ENCODE measurements at places on chromosomes 3 and 15. TPM values are rescaled to one million over a fixed set of nuclear protein-coding genes. Genes with fewer than 3 reads are reported as not detected.
A peak's percentile ranks its signal among the peaks of the same experiment; 100 is the strongest.

DNA sequence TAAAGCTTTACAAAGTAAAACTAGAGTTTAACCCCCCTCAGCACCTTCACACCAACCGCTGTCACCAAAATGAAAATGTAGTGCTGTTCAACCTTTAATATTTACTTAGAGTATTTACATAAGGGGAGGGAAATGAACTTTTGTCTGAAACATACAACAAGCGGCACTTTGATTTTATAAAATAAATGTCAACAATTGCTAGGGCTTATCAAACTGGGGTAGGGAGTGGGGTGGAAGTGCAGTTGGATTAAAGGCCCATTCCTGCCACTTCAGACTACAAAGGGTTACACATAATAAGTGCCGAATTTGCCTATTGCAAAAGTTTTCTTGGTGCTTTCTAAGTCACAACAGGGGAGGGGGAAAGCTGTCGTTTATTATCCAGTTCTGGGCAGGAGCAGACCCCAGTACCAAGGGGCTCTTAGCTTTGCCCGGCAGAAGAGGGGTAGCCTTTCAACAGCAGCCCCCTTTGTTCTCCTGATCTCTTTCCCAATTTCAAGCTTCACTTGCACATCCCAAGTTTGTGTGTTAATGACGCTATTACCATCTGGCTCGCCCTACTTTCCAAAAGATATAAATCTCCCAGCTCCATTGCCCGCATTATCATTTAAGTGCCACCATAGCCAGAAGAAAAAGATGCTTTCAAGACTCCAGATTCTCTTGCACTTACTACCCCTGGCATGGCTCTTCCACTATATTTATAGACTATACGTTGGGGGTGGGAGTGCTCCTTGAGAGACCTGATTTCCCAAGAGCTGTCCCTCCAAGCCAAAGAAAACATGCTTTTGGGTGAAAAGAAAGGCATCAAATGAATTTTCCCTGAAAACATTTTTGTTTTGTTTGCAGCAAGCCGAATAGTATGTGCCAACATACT, 17.0 kb downstream of the SOX2 start:
- no peak overlapping the region for H3K4me3 ChIP-seq
- peaks cover 14% of the 10 kb centered on the region for H3K4me1 ChIP-seq
- peaks cover 52% of the 10 kb centered on the region for H3K27me3 ChIP-seq
- no peak for DNase-seq

- peak; percentile 37 for DNase-seq
- peaks cover 5% of the 10 kb centered on the region for H3K36me3 ChIP-seq
- H3K4me1 ChIP-seq = peaks cover 78% of the 10 kb centered on the region
- no peak overlapping the region for H3K27ac ChIP-seq
Observed at GRCh38 chr15:70096215-70097062, 1.3 kb downstream of the TLE3 start.

DNA sequence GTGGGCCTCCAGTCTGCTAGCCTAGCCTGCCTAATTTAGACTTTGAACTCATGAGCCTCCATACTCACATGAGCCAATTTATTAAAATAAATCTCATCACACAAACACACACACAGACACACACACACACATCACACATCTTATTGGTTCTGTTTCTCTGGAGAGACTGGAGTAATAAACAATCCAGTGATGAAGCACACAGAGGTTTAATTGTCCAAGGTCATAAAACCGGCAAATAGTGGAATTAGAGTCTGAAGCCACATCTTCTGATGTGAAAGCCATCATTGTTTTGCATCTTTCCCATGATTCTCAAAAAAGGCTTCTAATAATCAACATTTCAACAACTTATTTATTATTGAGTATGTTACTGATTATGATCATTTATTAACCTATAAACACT, 249.4 kb upstream of the KCNH8 start:
- DNase-seq = no peak
- no peaks in the 10 kb centered on the region for H3K36me3 ChIP-seq
- no peak overlapping the region for H3K4me3 ChIP-seq

- H3K4me3 ChIP-seq = no peak overlapping the region
- H3K27ac ChIP-seq = no peak overlapping the region
- no peak for DNase-seq
- H3K27me3 ChIP-seq = no peaks in the 10 kb centered on the region
Observed at GRCh38 chr15:77853910-77854309, 221.2 kb upstream of the LINGO1 start.

- no peak for DNase-seq
- H3K27me3 ChIP-seq = no peaks in the 10 kb centered on the region
Observed at GRCh38 chr3:94561094-94561493, 498.2 kb downstream of the NSUN3 start.

GRCh38 chr3:186788482-186789370, 5.3 kb downstream of the EIF4A2 start:
- H3K27ac ChIP-seq = peak overlapping the region; percentile 7
- H3K27me3 ChIP-seq = no peaks in the 10 kb centered on the region
- peaks cover 78% of the 10 kb centered on the region for H3K36me3 ChIP-seq
- H3K4me1 ChIP-seq = peaks cover 18% of the 10 kb centered on the region

- no peaks in the 10 kb centered on the region for H3K4me1 ChIP-seq
- no peak overlapping the region for H3K27ac ChIP-seq
- no peaks in the 10 kb centered on the region for H3K27me3 ChIP-seq
- no peak for DNase-seq
- H3K36me3 ChIP-seq = peaks cover 27% of the 10 kb centered on the region
Observed at GRCh38 chr3:67524046-67524445, 130.4 kb downstream of the SUCLG2 start.

GRCh38 chr3:71245971-71246880, 337.3 kb downstream of the FOXP1 start:
- no peaks in the 10 kb centered on the region for H3K36me3 ChIP-seq
- no peaks in the 10 kb centered on the region for H3K4me1 ChIP-seq
- no peak overlapping the region for H3K4me3 ChIP-seq
- no peaks in the 10 kb centered on the region for H3K27me3 ChIP-seq
- H3K27ac ChIP-seq = no peak overlapping the region

DNA sequence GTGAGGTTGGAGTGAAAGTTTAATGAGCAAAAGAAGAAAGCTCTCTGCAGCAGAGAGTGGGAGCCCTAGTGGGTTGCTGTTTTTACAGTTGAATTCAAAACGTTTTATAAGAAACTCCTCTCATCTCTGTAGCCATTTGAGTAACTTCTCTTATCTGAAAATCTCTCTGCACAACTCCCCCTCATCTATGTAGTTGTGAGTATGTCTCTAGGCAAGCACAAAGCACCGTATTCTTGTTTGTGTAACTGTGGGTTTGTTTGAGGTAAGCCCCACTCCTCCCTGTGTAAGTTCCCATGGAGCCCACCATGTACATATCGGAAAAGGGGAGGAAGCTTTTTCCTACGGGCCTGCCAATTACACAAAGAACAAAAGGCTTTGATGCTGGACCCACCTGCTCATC, 56.5 kb upstream of the GOLGA6L2 start:
- no peaks in the 10 kb centered on the region for H3K36me3 ChIP-seq
- no peak for DNase-seq
- H3K27me3 ChIP-seq = no peaks in the 10 kb centered on the region
- no peaks in the 10 kb centered on the region for H3K4me1 ChIP-seq
- no peak overlapping the region for H3K27ac ChIP-seq

GRCh38 chr15:60557191-60557618, 78.3 kb upstream of the ICE2 start:
- DNase-seq = peak; percentile 67
- no peak overlapping the region for H3K4me3 ChIP-seq
- no peaks in the 10 kb centered on the region for H3K27me3 ChIP-seq
- H3K36me3 ChIP-seq = peaks cover 2% of the 10 kb centered on the region

GRCh38 chr15:60395276-60396011, 2.3 kb downstream of the ANXA2 start:
- no peak overlapping the region for H3K27ac ChIP-seq
- DNase-seq = no peak
- H3K4me1 ChIP-seq = peaks cover 30% of the 10 kb centered on the region
- H3K36me3 ChIP-seq = no peaks in the 10 kb centered on the region

DNA sequence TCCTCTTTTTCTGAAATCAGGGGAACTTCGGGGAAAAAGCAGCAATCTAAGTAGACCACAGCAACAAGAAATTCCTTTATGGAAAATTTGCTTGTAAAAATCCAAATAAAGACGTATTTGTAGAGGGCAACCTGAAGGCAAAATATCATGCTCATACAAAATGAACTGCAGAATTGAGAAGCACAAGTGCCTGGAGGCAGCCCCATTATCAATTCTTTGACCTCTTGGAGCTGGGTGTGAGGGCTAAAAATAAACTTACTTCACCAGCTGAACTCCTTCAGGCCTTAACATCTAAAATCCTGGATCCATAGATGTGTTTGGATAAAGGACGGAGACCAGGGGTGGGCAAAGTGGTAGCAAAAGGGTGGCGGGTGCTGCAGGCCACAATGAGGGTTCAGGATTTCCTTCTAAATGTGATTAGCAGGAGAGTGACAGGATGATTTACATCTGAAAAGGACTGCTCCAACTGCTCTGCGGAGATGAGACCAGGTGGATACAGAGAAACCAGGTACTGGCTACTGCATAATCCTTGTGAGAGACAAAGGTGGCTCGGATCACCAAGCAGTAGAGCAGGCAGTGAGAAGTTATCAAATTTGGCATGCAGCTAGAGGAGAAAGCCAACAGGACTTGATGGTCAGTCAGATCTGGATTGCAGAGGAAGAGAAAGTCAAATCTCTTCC, 81.7 kb upstream of the TJP1 start:
- H3K4me3 ChIP-seq = no peak overlapping the region
- no peak overlapping the region for H3K27ac ChIP-seq
- DNase-seq = no peak
- H3K27me3 ChIP-seq = no peaks in the 10 kb centered on the region

GRCh38 chr15:26295336-26296085, 432.4 kb upstream of the ATP10A start:
- no peaks in the 10 kb centered on the region for H3K27me3 ChIP-seq
- no peak overlapping the region for H3K4me3 ChIP-seq
- H3K4me1 ChIP-seq = no peaks in the 10 kb centered on the region
- no peak overlapping the region for H3K27ac ChIP-seq

DNA sequence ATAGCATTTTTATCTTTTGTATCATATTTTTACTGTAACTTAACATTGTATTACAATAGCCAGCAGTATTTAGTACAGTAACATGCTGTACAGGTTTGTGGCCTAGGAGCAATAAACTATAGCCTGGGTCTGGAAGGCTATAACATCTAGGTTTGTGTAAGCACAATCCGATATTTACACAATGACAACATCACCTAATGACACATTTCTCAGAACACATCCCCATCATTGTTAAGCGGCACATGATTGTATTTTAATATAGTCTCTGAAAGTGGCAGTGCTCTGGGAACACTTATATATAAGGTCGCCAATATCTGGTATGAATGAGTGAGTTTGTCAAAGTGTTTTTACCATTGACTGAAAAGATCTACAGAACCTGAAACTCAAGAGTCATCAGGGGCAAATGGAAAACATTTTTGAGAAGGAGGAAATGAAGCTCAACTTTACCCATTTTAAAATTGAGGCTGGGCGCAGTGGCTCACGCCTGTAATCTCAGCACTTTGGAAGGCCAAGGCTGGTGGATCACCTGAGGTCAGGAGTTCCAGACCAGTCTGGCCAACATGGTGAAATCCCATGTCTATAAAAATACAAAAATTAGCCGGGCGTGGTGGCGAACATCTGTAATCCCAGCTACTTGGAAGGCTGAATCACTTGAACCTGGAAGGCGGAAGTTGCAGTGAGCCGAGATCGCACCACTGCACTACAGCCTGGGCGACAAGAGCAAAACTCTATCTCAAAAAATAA, 38.8 kb upstream of the TNFSF10 start:
- H3K4me1 ChIP-seq = peaks cover 25% of the 10 kb centered on the region
- H3K4me3 ChIP-seq = no peak overlapping the region
- H3K27me3 ChIP-seq = no peaks in the 10 kb centered on the region
- H3K27ac ChIP-seq = no peak overlapping the region
- H3K36me3 ChIP-seq = no peaks in the 10 kb centered on the region

DNA sequence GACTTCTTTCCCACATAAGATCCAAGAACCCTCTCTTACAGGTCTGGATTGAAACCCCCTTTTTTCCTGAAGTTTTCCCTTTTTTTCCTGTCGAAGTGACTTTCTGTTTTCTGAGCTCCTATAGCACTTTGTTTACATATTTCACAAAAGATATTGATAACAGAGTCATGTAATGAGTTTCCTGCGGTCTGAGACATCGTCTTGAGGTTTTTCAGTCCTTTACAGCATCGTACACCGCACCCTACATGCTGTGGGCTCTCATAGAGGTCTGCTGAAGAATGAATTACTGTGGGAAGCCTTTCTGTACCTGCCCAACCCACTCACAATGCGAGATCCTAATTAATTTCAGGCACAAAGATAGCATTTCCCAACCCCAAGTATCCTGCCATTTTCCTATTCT, 53.1 kb downstream of the MCF2L2 start:
- no peaks in the 10 kb centered on the region for H3K4me1 ChIP-seq
- H3K27me3 ChIP-seq = no peaks in the 10 kb centered on the region
- no peaks in the 10 kb centered on the region for H3K36me3 ChIP-seq
- H3K4me3 ChIP-seq = no peak overlapping the region
- no peak overlapping the region for H3K27ac ChIP-seq

GRCh38 chr3:46372492-46373359, 2.0 kb downstream of the CCR5 start:
- DNase-seq = no peak
- H3K27ac ChIP-seq = no peak overlapping the region
- peaks cover 59% of the 10 kb centered on the region for H3K4me1 ChIP-seq
- peak overlapping the region; percentile 34 for H3K4me3 ChIP-seq
- H3K27me3 ChIP-seq = no peaks in the 10 kb centered on the region
- peaks cover 3% of the 10 kb centered on the region for H3K36me3 ChIP-seq

- peaks cover 12% of the 10 kb centered on the region for H3K4me1 ChIP-seq
- H3K27ac ChIP-seq = no peak overlapping the region
- DNase-seq = no peak
- no peaks in the 10 kb centered on the region for H3K36me3 ChIP-seq
- peaks cover 2% of the 10 kb centered on the region for H3K27me3 ChIP-seq
Observed at GRCh38 chr15:89669309-89669865, 9.8 kb downstream of the PLIN1 start.

GRCh38 chr3:64358853-64359252, 133.6 kb upstream of the PRICKLE2 start:
- no peak for DNase-seq
- no peaks in the 10 kb centered on the region for H3K27me3 ChIP-seq
- H3K4me1 ChIP-seq = no peaks in the 10 kb centered on the region
- no peak overlapping the region for H3K4me3 ChIP-seq
- H3K36me3 ChIP-seq = no peaks in the 10 kb centered on the region
- no peak overlapping the region for H3K27ac ChIP-seq

- DNase-seq = peak; percentile 36
- no peaks in the 10 kb centered on the region for H3K36me3 ChIP-seq
- H3K4me3 ChIP-seq = no peak overlapping the region
- peaks cover 10% of the 10 kb centered on the region for H3K4me1 ChIP-seq
- peak overlapping the region; percentile 53 for H3K27ac ChIP-seq
- H3K27me3 ChIP-seq = no peaks in the 10 kb centered on the region
Observed at GRCh38 chr3:157119369-157119951, 40.5 kb downstream of the CCNL1 start.

Gene SENP8
- 0.27 TPM for total RNA-seq

Gene FAM43A
- total RNA-seq = 13.2 TPM

Gene TMEM108
- total RNA-seq = not detected

Gene NOX5
- total RNA-seq = not detected

Gene MEIS2
- not detected for total RNA-seq

Gene ATP2B2
- not detected for total RNA-seq

Gene IMPG2
- 0.52 TPM for total RNA-seq

Gene FRMD5
- total RNA-seq = not detected
